Suppressor macrophage treated with lipopolysaccharide for 4 hours (primary cell): ENCODE measurements at places on chromosomes 5 and 9.

DNA sequence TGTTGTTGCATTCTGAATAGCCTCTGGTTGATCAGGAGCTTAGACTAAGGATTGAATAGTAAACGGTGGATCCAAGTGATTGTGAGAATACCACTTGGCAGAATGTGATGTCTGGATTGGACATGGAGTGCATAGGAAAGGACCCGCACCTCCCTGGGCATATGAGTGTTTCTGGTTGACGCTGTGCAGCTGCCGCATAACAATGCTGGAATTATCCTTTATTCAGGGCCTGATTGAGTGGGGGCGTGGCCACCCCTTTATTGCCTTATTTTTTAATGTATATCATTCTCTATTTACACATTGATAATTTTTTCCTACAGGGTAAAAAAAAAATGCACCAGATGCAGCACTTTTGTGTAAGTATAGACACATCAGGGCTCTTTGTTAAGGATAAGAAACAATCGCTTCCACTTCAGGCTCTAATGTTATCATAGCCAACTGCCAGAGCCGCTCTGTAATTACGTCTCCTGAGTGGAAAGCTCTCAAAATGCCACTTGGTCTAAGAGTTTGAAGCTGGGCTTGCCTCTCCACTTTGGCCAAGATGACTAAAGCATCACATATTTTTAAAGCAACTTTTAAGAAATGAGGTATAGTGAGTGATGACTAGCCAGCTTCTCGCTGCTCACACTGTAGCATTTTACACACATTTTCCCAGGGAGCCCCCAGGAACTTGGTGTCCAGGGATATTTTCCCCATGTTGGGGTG lies 5.7 kb downstream of the FGD3 start:
- no peak for DNase-seq

GRCh38 chr9:135797507-135798262 lies 95.7 kb downstream of the KCNT1 start:
- peak; percentile 40 for DNase-seq

- DNase-seq = no peak
Observed at GRCh38 chr5:179187681-179188575, 127.8 kb downstream of the ZNF354C start.

GRCh38 chr5:68187268-68188055 lies 28.1 kb upstream of the PIK3R1 start:
- DNase-seq = no peak

DNA sequence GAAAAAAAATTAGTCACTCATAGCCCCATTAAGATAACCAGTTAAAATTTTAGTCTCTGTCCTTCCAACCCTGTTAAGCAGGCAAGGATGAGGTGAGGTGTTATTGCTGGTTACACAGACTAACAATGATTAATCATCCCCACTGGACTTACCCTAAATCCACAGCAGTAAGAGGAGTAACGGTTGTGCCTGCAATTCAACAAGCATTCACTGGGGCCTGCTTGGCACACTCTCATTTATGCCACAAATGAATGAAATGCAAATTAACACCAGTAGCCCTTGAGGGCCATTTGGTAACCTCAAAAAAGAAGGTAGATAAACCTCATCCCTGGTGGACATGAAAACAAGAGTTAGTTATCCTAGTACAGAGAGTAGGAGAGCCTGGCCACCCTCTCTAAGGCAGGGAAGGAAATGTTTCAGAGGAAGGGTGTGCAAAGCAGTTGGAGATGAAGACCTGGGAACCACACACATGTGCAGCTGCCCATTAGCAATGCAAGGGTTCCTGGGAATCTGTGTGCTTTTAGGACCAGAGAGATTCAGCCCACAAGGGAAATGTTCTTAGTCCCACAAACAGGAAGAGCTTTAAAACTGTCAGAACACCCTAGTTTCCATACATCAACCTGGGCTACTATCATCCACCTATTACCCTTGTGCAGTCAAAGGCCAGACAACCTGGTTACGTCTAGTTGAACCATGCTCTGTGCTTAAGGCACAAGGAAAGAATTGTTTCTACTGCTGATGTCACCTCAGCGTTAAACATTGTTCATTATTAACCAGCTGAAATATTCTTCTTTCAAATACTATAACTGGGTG lies 7.7 kb downstream of the LHFPL2 start:
- DNase-seq = no peak

DNA sequence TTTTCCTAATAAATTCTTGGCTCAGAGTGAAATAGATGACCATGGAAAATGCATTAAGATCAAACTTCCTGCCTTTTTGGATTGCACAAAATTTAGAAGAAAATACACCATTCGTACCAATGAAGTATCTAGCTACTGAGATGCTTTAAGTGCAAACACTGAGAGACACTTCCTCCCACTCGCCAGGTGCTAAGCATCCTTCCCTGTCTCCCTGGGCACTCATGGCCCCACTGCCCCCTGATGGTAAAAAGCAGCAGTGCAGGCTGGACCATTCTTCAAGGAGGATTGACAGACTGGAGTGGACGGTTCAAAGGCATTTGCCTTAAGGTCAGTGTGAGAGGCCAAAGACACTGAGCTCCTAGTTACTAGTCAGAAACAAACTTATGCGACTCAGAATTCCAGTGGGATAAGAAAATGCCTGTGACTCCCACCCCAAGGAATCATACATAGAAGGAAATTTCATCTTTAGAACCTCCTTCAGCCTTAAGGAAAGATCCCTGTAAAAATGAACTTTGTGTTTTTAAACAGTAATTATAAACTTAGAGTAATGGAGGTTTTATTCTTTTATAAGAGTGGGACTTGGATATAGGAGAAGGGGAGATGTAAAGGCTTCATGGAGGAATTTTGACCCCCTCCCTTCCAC lies 86.0 kb upstream of the SLC30A5 start:
- DNase-seq = peak; percentile 45

DNA sequence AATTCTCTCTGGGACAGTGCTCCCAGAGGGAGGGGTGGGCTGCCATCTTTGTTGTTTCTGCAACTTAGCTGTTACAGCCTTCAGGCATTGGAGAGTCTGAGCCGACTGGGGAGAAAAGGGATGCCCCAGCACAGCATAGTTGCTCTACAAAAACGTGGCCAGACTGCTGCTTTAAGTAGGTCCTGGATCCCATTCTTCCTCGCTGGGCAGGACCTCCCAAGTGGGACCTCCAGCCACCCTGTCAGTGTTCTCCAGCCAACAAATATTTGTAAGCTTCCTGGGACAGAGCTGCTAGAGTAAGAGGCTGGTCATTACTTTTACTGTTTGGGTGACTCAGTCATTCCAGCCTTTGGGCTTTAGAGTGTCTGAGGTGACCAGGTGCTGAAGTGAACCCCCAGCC lies 292.7 kb upstream of the NREP start:
- DNase-seq = no peak
